NCI-H524 treated with DMSO at 0.1 percent for 48 hours (cell line): ENCODE measurements at places on chromosomes 3 and 15.

- DNase-seq: no peak
These were observed at the start of gene CCR2 for GRCh38 chr3:46353647-46354410. Gene CCR2 (plus strand): TSS chr3:46354111. CDS start chr3:46357528, 3,417 bp downstream.

DNA sequence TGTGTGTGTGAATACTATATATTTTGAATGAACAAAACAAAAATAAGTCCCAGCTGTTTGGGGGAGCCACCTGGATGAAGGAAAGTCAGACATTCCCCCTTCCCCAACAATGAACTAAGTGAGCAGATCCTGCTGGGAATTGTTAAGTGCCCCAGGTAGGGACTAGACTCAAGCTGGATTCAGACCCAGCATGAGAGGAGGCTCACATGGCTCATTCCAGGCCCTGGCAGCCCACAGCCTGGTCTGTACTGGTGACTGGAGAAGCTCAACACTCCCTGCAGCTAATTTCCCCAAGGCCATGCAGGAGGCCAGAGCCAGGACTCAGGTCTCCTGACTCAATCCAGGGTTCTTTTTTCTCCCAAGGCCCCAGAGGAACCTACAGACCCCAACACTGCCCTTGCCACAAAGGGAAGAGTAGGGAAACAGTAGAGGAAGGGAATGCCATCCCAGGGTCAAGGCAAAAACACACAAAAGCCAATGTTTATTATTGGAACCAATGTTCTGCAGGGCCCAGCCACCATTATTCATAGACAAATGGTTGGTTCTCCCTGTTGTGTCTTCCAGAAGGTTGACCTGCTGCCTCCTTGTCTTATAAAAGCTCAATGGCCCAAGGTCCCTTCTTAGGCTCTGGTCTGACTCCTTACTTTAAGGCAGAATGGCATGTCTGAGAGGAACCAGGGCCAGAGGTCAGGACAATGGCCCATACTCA, 9.5 kb downstream of the IGDCC4 start:
- no peak for DNase-seq

GRCh38 chr15:62639432-62639831, 403.1 kb upstream of the TPM1 start:
- DNase-seq: no peak

DNA sequence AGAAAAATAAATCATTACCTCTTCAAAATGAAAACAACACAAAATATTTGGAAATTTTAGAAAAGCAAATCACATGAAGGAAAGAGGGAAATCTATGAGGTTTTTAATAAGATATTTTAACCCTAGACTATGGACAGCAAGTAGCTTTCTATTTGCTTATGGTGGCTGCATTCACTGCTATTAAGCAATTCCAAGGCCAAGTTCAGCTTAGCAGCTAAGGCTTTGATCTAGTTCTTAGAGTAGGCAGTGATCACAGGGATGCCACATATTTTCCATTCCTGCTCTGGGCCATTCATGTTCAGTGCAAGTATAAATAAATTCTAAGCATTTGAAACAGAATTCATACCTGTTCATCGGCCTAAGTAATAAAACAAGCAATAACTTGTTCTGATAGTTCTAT, 235.3 kb downstream of the CDIN1 start:
- DNase-seq: no peak

- peak; percentile 73 for DNase-seq
These were observed 457.1 kb downstream of the SQOR start for GRCh38 chr15:46091860-46092450.

- peak; percentile 71 for DNase-seq
These were observed 26.7 kb downstream of the TBC1D2B start for GRCh38 chr15:78050826-78051225.

DNA sequence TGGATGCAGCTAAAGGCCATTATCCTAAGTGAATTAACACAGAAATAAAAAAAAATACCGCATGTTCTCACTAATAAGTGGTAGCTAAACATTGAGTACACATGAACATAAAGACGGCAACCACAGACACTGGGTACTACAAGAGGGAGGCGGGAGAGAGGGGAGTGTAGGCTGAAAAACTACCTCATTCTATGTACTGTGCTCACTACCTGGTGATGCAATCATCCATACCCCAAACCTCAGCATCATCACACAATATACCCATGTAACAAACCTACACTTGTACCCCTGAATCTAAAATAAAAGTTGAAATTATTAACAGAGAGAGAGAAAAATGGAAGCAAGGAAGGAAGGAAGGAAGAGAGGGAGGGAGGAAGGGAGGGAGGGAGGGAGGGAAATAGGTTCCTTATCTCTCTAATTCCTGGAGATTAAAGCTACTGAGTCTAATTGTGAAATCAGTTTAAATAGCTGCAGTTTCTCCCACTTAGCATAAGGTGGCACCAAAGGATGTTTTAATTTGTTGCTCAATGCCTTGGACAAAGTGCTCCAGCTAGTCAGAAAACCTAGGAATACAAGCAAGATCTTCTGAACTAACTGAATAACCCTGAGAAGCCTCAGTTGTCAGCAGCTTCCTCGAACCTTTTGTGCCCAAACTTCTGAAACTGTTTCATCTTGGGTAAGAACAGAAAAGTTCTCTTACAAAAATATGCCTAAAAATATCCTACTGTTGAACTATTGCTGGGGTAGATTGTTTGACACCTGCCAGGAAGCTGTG, 79.4 kb upstream of the ATP11B start:
- peak; percentile 46 for DNase-seq

GRCh38 chr3:45024542-45025255, 1.4 kb upstream of the CLEC3B start:
- no peak for DNase-seq

DNA sequence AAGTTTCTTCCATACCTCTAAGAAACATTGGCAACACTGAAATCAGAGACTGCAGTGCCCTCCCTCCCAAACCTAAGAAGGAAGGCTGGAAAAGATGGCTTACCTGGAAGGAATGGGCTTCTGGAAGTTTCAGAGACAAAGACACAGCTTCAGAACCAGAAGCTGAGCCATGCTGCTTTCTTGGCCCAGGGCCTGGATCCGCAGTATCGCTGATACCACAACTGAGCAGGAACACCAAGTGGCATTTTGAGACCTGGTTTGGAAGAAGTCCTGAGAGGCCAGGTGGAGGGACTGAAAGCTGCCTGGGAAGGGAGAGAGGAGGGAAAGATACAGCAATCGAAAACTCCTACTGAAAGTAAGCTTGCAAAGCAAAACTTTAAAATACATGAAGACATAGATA, 19.8 kb downstream of the GPR160 start:
- no peak for DNase-seq

GRCh38 chr15:70493787-70494516, 269.4 kb downstream of the UACA start:
- DNase-seq: peak; percentile 62

- DNase-seq: no peak
These were observed 43.5 kb downstream of the GOLGA6L2 start for GRCh38 chr15:23403550-23403949.

GRCh38 chr3:58462829-58463180, 29.1 kb upstream of the KCTD6 start:
- no peak for DNase-seq

DNA sequence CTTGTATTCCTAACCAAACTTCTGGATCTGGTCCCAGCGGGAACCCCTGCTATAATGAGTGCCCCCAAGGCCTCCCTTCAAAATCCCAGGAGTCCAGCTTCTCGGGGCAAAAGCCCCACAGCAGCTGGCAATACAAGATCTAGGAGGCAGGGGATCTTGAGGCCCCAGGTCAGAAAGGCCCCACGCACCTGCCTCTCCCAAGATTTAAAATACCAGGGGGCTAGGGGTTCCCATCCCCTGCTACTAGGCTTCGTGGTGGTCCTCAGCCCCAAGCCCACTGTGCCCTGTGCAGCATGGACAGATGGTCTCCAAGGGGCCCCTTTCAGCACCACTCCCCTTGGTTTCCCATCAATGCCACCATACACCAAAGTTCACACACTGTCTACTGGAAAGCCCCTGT, 15.8 kb upstream of the CYP11A1 start:
- no peak for DNase-seq

DNA sequence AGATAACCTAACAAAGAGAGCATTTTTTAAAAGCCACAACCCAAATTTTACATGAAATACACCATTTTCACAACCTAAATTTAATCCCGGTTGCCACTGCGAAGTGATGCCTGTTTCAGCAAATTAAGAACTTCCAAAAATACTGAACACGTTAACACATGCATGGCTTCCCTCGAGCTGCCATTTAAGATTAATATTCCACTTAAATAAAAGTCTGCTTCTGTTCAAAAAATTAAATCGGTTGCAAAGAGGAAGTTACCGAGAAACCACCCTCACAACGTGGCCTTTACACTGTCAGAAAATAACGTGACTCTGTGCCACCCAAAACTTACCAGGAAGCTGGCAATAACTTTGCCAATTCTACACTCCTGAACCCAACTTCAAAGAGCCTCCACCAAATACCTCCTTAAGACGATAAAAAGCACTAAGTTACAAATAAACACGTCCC, 1.2 kb downstream of the TBL1XR1 start:
- no peak for DNase-seq

DNA sequence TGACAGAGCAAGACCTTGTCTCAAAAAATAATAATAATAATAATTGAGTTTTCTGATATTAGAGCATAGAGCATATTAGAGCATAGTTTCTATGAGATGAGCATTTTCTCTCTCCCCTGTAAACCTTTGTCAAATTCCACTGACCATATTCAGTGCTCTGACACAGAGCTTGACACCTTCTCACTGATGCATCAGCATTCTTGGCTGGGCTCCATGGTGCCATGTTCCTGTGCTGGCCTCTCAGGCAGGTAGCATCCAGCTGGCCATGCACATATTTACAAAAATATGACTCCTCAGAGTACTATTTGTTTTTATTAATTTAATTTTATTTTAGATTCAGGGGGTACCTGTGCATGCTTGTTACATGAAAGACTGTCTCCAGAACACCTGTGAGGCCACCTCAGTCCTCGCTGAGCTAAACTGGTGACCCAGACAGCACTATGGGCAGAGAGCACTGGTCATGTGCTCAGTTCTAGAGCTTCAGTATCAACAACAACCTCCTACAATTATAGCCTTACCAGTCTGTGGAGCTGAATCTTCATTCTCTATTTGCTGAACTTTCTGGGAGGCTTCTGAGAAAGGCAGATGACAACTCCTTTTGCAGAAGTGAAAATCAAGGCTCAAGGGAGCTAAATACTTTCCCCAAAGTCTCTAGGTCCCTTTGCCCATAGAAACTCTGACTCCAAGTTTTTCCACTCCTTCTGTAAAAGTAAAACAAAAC, 21.6 kb upstream of the SLC28A2 start:
- DNase-seq: no peak

- DNase-seq: no peak
These were observed 70.5 kb upstream of the BOC start for GRCh38 chr3:113140876-113141275.

GRCh38 chr15:48866141-48866563, 11.8 kb upstream of the EID1 start:
- no peak for DNase-seq

DNA sequence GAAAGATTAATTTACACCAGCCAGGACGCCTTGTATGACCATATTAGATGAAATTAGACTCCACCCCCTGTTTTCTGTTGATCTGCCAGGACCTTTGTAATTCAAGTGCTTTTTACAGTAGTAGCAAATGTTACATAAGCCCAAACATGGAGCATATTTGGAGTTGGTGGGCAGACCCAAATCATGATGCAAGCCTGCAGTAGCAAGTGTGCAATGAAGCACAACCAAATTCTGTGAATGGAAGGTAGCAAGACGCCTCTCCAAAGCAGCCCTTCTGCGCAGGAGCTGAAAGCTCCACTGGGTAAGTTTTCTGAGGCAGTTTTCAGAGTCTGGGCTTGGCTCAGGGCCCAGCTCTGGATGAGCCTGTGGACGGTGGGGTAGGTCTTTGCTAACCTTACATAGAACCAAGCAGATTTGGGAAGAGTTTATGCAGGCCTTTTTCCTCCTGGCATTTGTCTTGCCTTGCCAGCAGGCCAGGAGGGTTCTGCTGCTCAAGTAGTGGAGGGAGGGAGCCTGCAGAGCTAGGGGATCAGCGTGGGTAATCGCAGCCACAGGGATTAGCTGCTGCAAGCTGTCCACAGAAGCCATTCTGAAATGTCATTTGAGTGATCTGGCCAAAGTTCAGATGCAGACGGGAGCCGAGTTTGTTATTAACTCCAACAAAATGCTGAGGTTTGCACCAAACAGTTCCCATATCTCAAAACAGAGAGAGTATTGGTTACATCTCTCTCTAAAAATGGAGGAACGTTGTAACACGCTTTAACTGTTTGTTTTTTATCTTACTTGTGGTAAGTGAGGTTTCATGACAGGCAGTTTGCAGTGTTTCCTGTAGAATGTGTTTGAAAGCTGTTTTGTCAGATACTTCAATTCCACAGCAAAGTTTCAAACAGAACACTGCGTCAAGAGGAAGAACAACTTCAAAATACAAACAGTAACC, 55.4 kb downstream of the PSMD6 start:
- peak; percentile 66 for DNase-seq

DNA sequence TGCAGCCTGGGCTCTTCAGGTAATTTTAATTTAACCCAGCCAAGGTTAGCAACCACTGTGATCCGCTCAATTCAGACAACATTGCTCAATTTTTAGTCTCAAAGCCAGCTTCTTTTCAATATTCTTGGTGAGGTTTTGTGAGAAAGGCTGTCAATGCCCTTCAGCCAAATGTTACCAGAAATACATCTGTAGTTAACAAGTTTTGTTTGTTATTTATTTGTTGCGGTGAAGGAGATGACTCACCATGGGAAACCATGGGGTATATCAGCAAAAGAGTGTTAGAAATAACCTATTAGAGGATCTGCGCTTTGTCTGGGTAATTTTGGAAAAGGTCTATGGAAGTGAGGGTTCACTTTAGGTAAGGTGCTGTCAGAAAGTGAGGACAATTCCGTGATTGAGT, 5.0 kb downstream of the SLC9C1 start:
- no peak for DNase-seq

GRCh38 chr3:46375218-46375617, 4.5 kb downstream of the CCR5 start:
- no peak for DNase-seq

DNA sequence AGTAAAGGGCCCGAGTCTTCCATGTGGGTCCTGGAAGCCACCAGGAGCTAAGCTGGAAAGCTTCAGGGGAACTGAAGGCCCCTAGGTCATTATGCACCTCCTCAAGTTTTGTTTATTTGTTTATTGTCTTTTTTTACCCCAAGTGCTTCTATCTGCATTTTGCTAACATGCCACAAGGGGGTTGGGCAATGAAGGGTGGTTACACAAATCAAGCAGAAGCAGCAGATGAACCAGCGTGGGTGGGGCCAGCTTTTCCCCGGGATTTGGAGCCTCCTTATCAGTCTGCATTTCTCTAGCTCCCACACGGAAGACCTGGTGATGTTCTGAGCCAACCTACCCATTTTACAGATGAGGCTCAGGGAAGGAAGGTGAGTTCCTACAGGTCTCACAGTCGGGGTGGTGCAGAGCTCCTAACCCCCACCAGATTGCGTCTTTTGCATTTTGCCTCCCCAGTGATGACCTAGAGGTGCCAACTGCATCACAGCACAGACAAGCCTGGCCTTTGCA, 16.8 kb downstream of the TMC3 start:
- DNase-seq: no peak

- no peak for DNase-seq
These were observed 41.9 kb upstream of the SPESP1 start for GRCh38 chr15:68888419-68888818.

- no peak for DNase-seq
These were observed 332.2 kb downstream of the LPP start for GRCh38 chr3:188486126-188486525.
